AG04450 (cell line): ENCODE measurements at places on chromosomes 13 and 19. TPM values are rescaled to one million over a fixed set of nuclear protein-coding genes. Genes with fewer than 3 reads are reported as not detected.

- no peak for DNase-seq
These were observed 23.7 kb downstream of the ZNF175 start for GRCh38 chr19:51594774-51595109.

GRCh38 chr19:10975374-10976130, 14.7 kb downstream of the SMARCA4 start:
- DNase-seq, result no peak

DNA sequence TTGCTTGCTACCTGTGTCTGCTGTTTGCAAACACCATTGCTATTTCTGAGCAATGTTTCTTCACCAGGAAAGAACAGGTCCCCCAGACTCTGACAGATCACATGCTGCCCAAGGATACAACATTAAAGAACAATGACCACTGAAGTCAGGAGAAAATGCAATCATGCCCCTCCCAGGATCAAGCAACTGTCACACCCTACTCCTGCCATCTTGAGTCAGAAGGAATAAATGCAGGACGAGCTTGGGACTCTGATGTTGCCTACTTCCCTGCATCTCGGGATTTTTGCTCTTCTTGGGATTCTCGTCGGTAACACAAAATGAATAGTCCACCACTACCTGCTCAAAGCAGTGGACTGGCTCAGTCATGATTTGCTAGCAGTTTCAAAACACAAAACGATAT, 490.6 kb downstream of the COG6 start:
- no peak for DNase-seq

CD37 gene
- not detected in 2 replicates for polyA plus RNA-seq

NLRP5 gene
- not detected in 2 replicates for polyA plus RNA-seq

- DNase-seq, result no peak
These were observed 1.4 kb upstream of the HSH2D start for GRCh38 chr19:16142032-16142580.

DNA sequence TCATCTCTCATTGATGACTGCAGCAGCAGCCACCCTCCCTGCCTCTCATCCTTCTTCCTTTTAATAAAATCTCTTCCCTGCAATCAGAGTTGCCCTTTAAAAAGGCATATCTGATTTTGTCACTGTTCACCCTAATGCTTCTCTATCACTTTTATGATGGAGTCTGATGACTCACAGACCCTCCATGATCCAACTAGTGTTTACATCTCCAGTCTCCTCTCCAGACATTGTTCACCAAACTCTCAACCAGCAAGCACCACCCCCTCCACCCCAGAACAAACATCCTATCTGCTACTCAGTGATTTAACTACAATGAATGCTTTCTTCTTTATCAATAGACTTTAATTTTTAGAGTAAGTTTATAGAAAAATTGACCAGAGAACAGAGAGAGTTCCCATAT, 59.5 kb downstream of the TNFSF11 start:
- DNase-seq, result no peak

DNA sequence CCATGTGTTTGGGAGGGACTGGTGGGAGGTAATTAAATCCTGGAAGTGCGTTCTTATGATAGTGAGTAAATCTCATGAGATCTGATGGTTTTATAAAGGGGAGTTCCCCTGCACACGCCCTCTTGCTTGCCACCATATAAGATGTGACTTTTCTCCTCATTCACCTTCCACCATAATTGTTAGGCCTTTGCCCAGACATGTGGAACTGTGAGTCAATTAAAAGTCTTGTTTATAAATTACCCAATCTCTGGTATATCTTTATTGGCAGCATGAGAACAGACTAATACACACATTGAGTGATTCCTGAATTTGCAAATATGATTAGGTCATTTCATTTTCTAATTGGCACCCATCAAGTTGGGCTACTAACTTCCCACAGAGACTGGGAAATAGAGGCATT, 977.2 kb downstream of the SLITRK1 start:
- DNase-seq, result no peak
